CD4-positive, alpha-beta memory T cell (primary cell): ENCODE measurements at places on chromosomes 2 and 18.

GRCh38 chr2:133835821-133836619 is 267.8 kb upstream of the NCKAP5 start:
- H3K4me3 ChIP-seq = no peak overlapping the region
- DNase-seq = no peak
- no peaks in the 10 kb centered on the region for H3K36me3 ChIP-seq
- no peak overlapping the region for H3K27ac ChIP-seq

DNA sequence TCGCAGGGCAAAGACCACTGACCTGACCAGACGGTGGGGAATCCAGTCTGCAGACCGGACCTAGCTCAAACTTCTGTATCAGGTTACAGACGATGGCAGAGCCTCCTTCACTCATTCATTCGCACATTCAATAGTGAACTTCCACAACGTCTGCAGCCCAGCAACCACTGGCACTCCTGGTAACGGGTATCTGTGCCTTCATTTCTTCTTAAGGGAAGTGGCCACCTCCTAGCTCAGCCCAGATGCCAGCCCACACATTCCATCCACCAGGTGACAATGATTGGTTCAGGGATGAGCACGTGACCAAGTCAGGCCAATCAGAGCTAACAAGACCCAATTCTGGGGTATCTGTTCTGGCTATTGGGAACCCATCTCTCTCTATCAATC is 15.9 kb upstream of the ARMC9 start:
- no peak for DNase-seq
- H3K27ac ChIP-seq = no peak overlapping the region
- no peak overlapping the region for H3K4me3 ChIP-seq

- H3K27me3 ChIP-seq = no peaks in the 10 kb centered on the region
- no peaks in the 10 kb centered on the region for H3K4me1 ChIP-seq
- peak; percentile 31 for DNase-seq
Measured at GRCh38 chr18:48539406-48540250, 797 bp downstream of the CTIF start.

GRCh38 chr2:141380008-141380979 is 750.5 kb downstream of the LRP1B start:
- no peak overlapping the region for H3K4me3 ChIP-seq
- H3K4me1 ChIP-seq = no peaks in the 10 kb centered on the region
- no peak overlapping the region for H3K27ac ChIP-seq
- no peaks in the 10 kb centered on the region for H3K27me3 ChIP-seq

DNA sequence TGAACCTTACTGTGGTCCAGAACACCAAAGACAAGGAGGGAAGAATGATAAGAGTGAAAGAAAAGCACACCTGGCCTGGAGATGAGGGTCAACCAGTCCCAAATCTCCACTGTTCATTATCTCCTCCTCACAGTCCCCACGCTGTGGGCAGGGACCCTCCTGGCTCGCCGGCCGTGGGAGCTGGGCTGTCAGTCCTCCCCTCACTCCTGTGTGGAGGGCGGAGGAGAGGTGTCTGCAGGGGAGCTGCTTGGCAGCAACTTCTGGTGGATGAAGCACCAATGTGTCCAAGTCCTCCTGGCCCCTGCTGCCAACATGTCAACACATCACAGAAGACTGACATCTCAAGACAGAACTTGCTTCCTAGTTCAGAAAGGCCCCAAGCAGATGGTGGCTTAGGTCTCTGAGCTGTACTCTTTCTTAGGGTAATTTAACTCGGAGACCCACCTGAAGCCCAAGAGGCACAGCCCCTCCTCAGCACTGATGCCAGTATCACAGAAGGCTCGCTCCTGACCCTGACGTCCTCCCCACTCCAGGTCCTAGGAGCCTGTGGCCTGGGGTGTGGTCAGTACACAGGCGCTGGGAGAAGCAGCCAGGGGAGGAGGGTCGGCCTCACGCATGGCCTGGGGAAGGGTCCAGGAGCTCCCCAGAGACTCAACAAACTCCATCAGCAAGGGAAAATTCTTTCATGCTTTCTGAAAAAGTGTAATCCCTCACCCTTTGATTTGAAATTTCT is 54.5 kb downstream of the PARD6G start:
- H3K4me1 ChIP-seq = no peaks in the 10 kb centered on the region
- H3K27ac ChIP-seq = no peak overlapping the region
- no peak for DNase-seq
- H3K4me3 ChIP-seq = no peak overlapping the region
